C1 segment of cervical spinal cord (tissue), 14 donors: ENCODE measurements at places on chromosomes 4 and X.

GRCh38 chr4:156495836-156496235, 475.8 kb downstream of the PDGFC start:
- no peak for DNase-seq

- peak; percentile 2 for DNase-seq
Observed at GRCh38 chrX:16892504-16893362, 22.6 kb upstream of the RBBP7 start.

DNA sequence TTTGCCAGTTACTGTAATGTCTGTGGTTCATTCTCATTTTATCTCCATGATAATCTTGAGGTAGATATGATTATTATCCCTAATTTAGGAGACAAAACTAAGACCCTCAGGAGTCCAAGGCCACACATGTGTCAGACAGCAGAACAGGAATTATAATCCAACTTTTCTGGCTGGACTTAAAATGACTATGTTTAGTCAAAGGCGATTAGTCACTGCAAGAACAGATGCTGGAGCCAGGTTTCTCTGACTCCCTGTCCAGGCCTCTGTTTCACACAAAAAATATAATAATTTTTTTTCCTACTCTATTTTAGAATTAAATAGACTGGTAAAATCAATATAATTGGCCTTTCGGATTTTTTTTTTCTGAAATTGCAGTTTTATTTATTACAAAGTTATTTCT, 56.7 kb upstream of the TMEM131L start:
- no peak for DNase-seq

- DNase-seq: no peak
Observed at GRCh38 chr4:145583191-145584055, 35.8 kb upstream of the MMAA start.

DNA sequence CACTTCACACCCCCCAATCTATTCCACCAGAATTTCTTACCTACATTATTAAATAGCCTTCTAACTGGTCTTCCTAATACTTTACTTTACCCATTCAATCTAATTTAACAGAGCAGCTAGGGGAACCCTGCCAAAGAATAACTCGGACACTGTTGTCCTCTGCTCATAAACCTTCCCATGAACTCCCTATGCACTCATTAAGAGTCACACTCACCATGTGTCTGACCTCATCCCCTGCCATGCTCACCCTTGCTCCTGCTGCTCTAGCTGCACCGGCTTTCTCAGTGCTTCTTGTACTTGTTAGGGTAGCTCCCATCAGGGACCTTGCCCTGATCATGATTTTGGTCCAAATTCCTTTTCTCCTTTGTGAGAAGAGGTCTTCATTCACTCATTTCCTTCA, 54.6 kb upstream of the GUCY1A1 start:
- DNase-seq: no peak

DNA sequence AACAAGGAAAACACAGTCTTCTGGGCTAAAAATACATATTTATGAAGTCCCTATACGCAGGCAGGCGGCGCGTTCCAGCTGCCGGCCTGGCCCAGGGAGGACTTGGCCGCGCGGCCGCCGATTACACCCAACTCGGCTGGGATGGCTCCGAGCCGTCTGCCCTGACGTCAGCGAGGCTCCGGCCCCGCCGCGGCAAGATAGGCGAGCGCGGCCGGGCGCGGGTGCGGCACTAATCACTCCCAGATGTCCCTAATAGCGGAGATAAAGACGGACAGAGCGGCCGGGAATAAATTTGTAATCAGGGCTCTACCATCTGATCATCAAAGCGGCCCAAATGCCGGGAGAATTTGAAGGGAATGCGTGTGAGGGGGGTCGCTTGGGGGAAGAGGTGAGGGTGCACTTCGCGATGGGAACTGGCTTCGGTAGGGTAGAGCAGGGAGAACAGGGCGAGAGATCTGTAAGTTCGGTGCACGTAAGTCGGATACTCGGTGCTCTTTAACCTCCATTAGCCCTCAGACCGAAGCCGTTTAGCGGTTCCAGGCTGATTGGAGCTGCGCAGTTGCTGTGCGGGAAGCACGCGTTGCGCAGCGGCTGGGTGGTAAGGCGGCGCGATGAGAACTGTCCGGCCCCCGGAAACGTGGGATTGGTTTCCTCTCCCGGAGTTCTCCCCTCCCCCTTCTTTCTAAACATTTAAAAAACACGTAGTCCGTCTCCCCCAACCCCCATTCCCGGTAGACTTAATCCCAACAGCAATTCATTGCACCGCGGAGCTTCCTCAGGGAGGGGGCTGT, 7.7 kb downstream of the HAND2 start:
- no peak for DNase-seq

DNA sequence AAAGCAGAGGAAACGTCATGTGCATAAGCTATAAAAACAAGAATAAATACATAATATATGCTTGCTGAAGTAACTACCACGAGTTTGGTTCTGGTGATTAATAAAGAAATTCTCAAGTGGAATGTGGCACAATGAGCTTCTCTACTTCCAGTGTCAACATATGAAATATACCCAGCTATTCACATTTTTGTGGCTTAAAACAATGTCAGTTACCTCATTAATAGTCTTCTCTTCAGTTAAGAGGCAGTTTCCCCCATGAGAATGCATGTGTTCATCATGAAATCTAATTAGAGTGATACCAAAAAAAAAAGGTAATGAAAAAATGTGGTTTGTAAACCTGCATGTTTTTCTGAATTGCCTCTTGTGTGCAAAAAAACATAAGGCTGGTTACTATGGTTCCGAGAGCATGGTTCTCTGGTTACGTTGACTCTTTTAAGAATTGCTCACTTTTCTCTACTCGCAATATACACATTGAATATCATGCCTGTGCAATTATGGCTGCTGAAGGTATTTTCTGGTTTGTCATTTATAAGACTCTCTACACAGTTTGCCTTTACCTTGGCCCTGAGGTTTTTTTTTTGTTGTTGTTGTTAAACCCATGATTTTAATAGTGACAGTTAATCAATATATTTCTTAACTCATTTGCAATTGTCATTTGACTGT, 108.2 kb downstream of the PCDH7 start:
- DNase-seq: no peak

- DNase-seq: no peak
Observed at GRCh38 chr4:144298519-144298918, 158.0 kb upstream of the GYPA start.

GRCh38 chrX:65925005-65925404, 114.9 kb downstream of the VSIG4 start:
- no peak for DNase-seq

DNA sequence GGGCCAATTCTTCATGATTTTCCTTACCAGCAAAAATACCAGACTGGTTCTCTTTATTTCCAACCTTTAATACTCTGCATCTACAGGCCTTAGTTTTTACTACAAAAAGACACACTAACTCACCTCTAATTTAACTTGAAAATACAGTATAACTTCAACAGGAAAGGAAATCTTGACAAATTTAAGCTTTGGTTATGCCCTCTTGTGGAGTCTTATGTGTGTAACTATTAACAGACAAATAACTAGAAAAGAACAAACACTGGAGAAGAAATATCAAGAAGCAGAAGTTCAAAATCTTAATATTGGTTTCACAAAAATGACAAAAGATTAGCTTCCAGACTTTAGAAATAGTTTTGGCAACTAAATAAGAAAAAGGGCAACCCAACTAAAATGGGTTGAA, 33.0 kb downstream of the PPA2 start:
- DNase-seq: no peak

GRCh38 chrX:68895341-68895755, 66.5 kb downstream of the EFNB1 start:
- no peak for DNase-seq

- no peak for DNase-seq
Observed at GRCh38 chrX:47129899-47130358, 14.6 kb downstream of the NDUFB11 start.

- no peak for DNase-seq
Observed at GRCh38 chrX:323721-324628, 5.4 kb upstream of the GTPBP6 start.

DNA sequence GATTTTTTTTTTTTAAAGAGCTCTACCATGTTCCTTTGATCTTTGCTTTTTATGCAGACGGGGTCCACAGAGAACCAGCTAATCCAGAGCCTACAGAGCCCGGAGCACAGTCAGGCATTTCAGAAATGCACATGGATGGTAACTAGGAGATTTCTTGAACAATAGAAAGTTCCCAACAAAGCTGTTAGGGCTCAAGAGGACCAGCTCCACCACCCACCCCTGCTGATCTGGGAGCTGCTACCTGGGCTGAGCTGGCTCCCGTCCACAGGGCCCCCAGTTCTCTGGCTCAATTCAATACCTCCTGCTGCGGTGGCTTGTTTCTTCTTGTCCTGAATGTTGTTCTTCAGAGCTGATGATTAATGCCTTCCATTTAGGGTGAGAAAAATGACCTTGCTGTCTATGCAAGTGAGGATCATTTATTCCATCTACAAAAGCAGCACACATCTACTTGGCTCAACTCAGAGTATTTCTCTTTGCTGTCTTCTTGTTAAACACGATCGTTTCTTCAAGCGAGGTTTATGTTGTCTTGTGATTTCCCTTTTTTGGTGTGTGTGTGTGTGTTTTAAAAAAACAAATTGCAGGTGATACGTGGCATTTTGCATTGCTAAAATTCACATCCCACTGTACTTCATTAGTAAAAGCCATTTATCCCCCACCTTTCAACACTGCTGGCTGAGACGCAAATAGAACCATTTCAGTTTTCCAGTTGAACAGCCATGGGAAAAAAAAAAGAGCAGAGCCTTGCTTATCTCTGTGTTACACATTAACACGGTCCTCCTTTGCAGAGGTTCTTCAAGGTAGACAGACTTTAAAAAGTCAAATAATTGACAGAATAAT, 31.3 kb downstream of the IGFBP7 start:
- DNase-seq: no peak

DNA sequence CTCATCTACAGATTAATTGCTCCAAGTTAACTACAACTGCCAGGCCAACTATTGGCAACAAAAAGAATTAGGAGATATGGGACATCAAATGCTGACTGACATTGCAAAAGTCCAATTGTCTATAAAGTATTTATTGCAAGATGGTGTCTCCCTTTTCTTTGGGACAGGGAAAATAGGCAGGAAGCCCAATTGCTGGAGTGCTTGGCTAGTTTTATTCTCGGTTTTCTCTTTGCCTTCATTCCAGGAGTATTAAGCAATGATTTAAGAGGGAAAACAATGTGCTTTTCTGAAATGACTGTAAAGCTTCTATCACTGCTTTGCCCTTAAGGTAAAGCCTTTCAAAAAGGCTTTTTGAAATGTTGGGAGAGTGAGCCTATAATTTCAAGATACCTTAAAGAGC, 62.8 kb upstream of the DIAPH2 start:
- no peak for DNase-seq

- no peak for DNase-seq
Observed at GRCh38 chr4:153764601-153765368, 5.0 kb upstream of the RNF175 start.

DNA sequence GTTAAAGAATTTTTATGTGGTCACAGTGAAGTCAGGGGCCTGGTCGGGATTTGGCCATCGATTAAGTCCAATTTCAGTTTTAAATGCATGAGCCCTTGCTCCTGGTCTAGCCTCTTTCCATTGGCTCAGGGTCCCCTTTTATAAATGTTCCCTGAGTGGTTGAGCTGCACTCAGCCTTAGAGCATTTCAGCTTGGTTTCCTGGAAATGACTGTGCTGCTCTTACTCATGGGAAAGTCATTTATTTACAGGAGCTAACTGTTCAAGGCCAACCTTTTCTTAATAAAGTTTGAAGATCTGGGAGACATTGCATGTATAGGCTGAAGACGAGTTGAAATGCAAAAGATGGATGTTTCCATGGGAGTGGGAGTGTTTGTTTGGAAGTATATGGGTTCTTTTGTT, 98.8 kb upstream of the CLNK start:
- DNase-seq: no peak

GRCh38 chrX:73834219-73834618, 271.2 kb downstream of the CHIC1 start:
- DNase-seq: no peak

DNA sequence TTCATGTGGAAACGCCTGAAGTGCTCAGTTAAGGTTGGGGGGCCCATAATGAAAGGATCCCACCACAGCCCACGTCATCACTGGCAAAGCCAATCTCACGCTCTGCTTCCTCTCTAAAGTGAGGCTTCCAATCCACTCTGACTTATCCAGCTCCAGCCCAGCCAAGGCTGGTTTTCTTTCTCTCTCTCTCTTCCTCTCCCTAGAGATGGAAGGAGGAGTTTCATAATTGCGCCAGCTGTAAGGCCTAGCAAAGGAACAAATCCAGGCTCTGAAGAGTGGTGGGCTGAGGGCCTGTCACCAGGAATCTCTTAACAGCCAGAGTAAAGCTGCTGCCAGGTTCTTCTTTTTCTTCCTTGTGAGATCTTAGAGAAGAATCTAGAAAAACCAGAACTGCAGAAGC, 20.7 kb upstream of the BCLAF3 start:
- no peak for DNase-seq

- no peak for DNase-seq
Observed at GRCh38 chr4:55001538-55001937, 123.9 kb downstream of the KDR start.

DNA sequence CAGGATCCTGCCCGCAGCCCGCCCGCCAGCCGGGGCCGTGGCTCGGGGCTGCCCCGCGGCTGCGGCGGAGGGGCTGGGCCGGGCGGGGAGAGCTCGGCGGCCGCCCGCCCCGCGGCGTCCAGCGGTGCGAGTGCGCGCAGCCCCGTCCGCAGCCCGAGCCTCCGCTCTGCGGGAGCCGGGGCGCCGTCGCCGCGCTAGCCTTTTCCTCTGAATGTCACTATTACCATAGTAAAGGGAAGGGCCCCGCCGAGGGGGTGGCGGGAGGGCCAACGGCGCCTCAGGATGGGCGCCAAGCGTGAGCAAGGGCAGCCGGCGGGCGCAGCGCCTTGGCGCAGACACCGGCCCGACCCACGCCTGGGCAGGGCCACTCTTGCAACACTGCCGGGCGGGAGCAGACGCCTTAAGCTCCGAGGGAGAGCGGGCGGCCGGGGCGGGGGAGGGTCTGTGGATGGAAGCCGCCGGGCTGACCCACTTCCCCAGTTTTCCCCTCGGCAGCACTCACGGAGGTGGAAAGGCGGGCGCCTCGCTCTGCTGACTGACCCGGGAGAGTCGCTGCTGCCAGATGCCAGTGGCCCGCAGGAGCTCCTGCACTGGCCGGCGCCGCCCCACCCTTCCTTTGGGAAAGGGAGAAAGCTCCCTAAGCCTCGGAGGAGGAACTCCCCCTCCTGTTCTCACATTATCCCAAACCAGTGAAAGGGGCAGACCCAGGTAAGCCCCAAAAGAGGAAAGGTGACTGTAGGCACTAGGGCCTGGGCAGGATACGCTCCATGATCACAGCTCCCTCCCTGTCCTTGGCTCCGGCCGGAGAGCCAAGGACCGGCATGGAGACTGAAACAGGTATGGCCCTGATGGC, 329.4 kb downstream of the HNRNPD start:
- DNase-seq: peak; percentile 38

- DNase-seq: peak; percentile 13
Observed at GRCh38 chr4:84498935-84499623, at the start of gene NKX6-1. Gene NKX6-1, minus strand, starts transcription at chr4:84499292. Its CDS starts 1,064 bp downstream, at chr4:84498228.
